ENCODE measurements at places on chromosomes 11 and 22.

DNA sequence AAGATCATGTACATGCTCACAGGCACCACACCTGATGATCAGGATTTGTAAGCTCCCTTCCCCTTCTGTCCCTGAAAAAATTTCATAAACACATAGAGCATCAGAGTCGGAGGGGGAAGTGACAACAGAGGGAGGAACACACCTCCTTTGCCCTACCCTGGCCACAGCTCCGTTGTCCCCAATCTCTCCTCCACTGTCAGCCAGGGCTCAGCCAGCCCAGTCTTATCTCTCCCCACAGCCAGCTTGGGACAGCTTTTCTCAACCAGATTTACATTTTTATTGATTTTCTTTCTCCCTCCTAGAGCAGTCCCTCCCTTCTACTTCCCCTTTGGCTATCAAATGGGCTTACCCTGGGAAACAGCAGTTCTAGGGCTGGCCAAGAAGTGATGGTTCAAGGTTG, 32.1 kb upstream of the TPBGL start:
- no peak for DNase-seq

- DNase-seq, result no peak
Observed at GRCh38 chr11:121110871-121111724, 10.1 kb downstream of the TECTA start.

DNA sequence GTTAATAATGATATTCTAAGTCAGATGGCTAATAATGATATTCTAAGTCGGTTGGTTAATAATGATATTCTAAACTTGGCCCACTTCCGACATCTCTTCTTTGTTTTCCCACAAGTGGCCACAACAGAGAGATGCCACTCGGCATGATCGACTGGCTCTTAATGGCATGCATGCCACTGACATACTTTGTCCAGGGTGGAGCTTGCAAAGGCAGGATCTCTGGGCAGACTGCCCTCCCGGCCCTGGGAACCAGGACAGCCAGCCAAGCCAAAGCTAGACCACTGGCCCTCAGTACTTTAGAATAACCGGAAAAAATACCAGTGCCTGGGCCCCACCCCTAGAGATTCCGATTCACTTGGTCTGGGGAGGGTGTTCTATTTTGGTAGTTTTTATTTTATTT, 78.1 kb downstream of the KIAA1671 start:
- DNase-seq, result no peak

- DNase-seq, result no peak
Observed at GRCh38 chr22:27474711-27475547, 326.6 kb downstream of the MN1 start.

DNA sequence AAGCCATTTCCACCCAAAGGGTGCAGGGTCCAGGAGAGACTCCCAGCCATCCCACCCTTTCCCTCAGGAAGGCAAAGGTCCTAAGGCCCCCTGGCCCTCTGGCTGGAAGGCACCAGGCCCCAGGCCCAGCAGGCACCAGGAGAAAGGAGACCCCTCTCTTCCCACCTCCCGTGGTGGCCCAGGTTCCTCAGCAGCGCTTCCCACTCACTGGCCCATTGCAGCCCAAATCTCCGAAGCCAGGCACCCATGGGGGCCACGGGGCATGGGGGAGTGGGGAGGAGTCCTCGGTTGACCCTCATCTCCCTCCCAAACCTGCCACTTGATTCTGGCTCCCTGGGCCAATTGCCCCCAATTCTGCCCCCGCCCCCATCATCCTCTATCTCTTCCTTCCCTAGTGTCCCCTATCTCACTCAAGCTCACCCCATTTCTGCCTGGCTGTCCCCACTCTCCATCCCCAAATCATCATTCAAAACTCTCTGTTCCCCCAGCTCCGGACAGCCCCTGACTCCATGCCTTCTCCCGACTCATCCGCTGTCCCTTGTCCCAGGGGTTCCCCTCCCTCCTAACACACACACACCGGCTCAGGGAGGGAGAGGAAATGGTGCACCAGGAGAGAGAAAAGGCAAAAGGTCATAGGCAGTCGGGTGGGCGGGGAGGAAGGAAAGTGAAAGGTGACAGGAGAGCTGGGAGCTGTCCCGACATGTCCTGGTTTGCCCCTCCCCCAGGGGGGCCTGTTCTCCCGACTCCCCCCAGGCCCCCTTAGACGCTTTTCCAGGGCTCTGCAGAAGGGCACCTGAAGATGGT, 1.2 kb downstream of the LIF start:
- DNase-seq, result no peak

DNA sequence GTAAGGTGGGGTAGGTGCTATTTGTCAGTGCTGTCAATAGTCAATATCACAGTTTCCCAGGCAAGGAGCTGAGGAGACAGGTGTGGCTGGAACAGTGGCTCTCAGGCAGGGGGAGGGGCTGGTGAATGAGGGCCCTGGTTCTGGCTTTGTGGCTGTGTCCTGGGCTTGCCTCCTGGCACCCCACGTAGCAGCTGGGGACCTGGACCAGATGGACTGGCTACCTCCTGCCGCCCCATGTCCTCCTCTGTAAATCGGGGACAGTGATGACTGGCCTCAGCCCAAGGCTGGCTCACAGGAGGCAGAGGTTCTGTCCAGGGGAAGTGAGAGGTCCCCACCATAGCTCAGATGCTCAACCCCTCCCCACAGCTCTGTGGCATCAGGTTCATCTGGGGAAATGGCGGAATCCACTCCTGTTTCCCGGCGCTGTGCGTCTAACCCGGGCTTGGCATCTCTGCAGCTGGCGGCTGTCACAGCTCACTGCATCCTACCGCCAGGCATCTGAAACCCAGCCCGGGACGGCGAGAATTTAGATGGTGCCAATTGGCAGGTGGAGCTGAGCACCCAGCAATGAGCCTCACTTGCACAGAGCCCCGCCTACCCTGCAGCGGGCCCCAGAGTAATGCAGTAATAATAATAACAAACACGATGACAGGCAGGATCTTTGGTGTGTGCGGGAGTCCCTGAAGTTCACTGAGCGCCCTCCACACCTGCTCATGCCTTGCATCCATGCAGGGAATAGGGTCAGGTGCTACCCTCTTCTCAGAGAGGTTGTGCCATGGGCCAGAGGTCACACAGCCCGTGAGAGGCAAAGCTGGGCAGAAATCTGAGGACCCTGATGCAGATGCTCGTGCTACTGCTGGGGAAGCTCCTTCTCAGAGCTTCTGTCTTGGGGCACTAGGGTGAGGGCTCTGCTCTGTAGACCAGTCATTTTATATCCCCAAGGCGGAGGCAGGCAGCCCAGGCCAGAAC, 27.8 kb upstream of the SHISAL1 start:
- no peak for DNase-seq

- DNase-seq, result no peak
Observed at GRCh38 chr22:36649066-36649465, 54.5 kb downstream of the CACNG2 start.

DNA sequence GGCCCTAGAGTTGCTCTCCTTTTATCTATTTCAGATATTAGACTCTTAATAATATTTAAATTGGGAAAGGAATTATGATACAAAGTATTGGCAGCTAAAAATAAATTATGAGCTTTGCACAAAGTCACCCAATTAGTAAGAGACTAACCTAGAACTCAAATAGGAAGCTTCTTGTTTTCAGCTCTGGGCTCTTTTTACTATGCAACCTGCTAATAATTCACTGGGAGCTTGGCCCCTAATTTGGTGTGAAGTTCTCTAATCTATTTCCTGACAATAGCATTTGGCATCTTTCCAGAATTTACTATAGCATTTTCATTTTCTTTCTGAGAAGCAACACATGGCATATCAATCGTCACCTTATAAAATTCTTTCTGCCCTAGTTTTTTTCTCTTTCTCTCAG, 727.7 kb upstream of the ANO5 start:
- DNase-seq, result no peak

- DNase-seq, result peak; percentile 82
Observed at GRCh38 chr11:122882189-122882856, at the start of gene JHY. JHY (plus strand) TSS chr11:122882759; CDS start chr11:122885850, 3,091 bp downstream.

- no peak for DNase-seq
Observed at GRCh38 chr11:100484948-100485347, 202.1 kb upstream of the ARHGAP42 start.

DNA sequence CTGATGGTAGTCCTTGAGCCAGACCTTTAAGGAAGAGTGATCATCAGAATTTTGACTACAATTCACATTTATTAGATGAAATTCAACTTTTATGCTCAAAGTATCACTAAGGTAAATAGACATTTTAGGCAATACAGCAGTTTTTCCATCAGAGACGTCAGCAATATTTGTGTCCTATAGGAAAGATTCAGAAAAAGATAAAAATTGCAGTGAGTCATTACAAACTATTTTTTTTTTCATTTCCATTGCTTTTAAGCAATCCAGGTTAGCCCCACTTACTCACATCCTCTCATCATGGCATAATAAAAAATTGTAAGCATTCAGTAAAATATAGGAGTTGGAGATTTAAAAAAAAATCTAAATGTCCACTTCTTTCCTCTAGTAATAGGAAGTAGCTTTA, 46.9 kb downstream of the MSANTD4 start:
- DNase-seq, result no peak

- DNase-seq, result no peak
Observed at GRCh38 chr11:73154178-73154577, 12.1 kb upstream of the FCHSD2 start.

- no peak for DNase-seq
Observed at GRCh38 chr22:17095538-17095937, 10.7 kb downstream of the IL17RA start.

DNA sequence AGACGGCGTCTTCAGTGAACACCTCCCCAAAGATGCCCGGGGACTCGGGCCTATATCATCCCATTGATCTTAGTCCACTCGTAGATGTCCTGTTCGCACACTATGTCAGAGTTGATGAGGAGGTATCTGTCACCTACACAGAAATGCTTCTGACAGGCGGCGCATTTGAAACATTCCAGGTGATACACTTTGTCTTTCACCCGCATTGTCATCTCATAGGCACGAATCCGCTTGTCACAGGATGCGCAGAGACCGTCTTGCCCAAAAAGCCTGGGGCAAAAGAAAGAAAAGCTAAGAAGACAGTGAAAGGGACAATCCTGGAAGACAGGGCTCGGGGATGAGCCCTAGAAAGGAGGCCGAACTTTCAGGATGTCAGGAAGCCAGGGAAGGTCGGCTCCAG, 32.6 kb downstream of the LMO2 start:
- DNase-seq, result no peak

- DNase-seq, result no peak
Observed at GRCh38 chr11:77789061-77789730, 31.3 kb downstream of the RSF1 start.

DNA sequence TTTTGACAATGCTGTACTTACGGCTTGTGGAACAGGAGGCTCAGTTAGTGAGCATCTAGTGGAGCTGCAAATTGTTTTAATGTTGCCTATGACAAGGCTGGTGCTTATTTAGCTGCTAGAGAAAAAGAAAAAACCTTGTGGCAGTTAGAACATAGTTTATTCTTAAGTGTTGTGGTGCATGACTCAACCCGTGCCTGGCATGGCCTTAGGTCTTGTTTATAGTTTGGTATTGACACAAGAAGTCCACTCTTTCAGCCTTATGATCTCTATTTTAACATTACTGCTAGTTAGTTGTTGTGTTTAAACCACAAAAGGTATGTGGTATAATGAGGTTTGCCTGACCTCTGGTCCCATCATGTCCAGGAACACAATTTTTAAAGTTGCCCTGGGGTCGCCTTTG, 744.6 kb downstream of the FAM181B start:
- DNase-seq, result no peak

GRCh38 chr11:94423507-94423906, 22.3 kb upstream of the GPR83 start:
- no peak for DNase-seq

- DNase-seq, result no peak
Observed at GRCh38 chr11:35358391-35358790, 61.0 kb downstream of the SLC1A2 start.

Measured in lower lobe of right lung (tissue), 2 donors.